ENCODE measurements at places on chromosomes 3 and 15.

DNA sequence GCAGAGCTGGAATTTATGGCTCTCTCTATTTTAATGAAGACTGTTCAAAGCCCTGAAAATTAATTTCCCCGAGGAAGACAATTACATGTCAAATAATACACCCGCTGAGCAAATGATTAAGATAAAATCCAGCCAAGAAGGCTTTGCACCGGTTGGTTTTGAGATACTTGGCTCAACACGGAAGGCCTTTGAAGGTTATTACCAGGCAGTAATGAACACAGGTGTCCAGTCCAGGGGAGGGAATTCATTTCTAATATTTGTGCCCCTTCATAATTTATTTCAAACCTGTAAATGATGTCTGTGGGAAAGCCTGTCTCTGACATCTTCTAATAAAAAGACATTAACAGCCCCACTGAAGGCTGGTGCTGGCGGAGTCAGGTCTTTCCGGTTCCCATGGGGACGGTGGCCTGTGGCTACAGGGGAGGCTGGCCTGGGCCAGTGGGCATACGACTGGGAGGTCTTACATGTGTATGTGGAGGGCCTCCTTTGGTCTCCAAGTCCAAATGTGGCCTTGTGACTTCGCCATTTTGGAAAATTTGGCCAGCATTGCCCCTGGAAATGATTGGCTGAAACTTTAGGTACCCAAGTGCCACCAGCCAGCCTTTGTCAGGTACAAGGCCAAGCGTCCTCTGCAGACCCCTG, 49.9 kb upstream of the IQSEC1 start:
- no peak for DNase-seq

- no peak for DNase-seq
Measured at GRCh38 chr3:125032100-125032643, 23.6 kb downstream of the HEG1 start.

- DNase-seq, result no peak
Measured at GRCh38 chr15:25811481-25811906, 51.6 kb downstream of the ATP10A start.

GRCh38 chr15:49863431-49864224, 242.8 kb downstream of the DTWD1 start:
- no peak for DNase-seq

DNA sequence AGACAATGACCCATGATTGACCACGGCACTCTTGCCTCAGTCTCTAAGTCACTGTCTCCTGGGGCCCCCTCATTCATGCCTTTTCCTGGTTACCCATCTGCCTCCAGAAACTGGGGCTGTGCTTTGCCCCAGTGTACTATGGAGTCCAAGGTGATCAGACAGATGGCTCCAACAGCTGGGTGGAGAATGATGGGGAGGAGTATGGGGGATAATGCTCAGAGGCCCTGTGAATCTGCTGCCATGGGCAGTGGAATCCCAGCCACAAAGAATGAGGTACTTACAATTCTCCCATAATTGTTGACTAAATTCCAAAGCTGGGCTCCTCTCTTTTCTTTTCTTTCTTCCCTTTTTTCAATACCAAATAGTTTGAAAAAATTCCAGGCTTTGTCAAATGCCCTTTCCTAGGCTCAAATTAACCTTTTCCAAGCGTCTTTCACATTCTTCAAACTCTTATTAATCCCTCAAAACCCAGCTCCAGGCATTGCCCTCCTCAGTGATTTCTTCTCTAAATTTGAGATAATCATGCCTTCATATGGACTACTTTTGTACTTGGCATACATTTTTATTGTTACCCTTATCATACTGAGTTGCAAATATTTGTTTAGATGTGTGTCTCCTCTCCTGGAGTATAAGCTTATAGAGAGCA, 148.5 kb upstream of the ICE2 start:
- no peak for DNase-seq

DNA sequence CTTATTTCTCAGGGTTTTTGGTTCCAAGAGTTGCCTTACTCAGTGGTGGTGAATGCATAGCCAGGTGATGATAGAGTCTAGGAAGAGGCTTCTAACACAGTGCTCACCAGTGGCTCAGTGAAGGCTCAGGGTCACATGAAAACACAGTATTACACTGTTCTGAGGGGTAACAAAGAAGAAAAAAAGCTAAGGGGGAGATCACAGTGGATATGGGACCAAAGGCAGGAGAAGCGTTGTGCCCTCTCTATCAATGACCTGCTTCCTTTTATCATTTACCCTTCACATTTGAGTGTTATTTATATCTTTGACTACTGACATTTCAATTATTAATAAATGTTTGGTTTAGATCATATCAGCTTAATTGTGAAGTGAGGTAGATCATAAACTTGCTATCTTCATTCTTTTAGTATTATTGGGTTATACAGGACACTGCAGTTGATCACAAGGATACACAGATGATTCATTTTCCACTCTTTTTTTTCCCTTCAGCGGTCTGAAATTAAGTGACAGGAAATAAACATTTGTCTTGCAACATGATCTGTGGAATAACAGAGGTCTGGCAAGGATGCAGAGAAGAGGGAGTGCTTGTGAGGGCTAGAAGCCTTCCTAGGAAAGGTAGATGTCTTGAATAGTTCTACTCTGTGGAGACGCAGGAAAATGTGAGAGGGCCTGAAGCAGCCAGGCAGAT, 171.7 kb downstream of the C3orf38 start:
- no peak for DNase-seq

DNA sequence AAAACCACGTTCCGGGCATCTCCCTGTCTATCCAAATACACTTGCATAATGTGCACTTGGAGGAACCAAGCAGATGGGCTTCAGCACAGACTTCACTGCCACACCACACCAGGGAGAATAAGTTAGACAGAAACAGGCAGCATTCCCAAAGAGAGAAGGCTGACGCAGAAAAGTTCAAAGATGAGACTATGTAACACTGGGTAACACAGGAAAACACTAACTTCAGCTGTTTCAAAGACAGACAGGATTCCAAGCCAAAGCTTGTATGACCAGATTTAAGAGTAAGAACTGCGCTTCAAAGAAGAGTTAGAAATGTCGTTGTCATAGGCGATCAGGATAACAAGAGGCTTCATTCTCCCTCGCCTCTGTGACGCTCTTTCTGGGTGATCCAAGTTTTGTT, 19.9 kb downstream of the SLC51A start:
- DNase-seq, result no peak

DNA sequence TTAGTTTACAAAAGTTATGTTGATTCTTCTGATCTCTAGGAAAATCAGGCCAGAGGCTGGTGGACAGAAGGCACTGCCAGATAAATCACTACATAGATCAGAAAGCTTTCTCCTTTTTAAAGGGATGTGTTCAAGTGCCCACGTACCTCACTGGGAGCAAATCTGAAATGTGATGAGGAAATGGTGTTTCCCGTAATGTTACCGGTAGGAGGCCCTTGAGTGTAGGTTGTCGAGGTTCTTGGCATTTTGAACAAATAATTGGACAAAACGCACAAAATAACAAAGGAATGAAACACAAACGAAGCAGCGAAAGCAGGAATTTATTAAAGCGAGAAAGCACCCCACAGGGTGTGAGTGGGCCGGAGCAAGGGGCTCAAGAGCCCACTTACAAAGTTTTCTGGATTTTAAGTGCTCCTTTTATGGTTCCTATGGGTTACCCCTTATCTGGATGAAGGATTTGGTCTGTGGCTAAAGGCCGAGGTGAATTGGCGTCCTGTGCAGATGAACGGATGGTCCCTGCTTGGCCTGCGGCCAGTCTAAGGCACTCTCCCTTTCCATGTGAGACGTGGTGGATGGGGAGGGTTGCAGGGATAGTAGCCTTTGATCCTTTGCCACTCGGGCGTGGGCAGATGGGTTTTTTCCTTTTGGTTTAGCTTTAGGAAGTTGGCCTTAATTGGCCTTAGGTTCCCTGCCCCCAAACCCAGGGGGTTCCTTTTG, 1.0 kb downstream of the SNX1 start:
- DNase-seq, result no peak

- DNase-seq, result no peak
Measured at GRCh38 chr3:44012160-44012899, 229.4 kb upstream of the TOPAZ1 start.

DNA sequence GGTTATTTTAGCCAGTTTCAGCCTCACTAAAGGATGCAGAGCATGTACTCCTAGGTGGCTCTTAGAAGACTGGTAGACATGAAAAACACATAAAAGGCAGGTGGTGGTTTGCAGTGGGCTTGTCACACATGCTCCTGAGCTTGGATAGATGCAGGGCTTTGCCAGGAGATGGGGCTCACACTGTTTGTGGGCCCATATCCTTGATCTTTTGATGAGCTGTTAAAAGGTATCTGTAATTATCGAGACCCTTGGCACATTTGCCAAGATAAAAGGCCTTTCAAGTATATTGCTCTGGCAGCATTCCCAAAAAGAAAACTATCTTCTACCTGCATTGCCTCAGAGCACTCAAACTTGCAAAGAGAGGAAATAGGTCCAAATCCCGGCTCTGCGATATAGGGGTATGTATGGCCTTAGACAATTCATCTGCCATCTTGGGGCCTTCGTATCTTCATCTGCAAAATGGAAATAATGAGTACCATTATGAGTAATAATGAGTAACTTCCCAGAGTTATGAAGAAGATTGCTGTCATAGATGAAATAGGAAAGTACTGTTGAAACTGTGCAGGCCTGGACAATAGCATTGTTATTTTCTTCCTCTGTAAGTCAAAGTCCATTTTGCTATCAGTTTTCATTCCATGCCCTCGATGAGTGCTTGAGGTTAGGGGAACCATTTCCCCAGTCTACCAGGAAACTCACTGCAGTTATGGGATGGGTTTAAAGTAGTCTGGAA, 172.7 kb downstream of the SYNPR start:
- no peak for DNase-seq

- DNase-seq, result no peak
Measured at GRCh38 chr15:88905576-88905975, 7.6 kb downstream of the MFGE8 start.

Measured in T-helper 1 cell (primary cell).